ENCODE measurements at places on chromosomes 5 and 9. TPM values are rescaled to one million over a fixed set of nuclear protein-coding genes. Genes with fewer than 3 reads are reported as not detected.

- DNase-seq: no peak
Measured at GRCh38 chr9:28735738-28736342, 1162.6 kb upstream of the C9orf72 start.

IFNB1 gene
- total RNA-seq: not detected

NUDCD2 gene
- 5.1 TPM for total RNA-seq

GRCh38 chr5:59190746-59191145, 607.9 kb downstream of the RAB3C start:
- DNase-seq: no peak

DNA sequence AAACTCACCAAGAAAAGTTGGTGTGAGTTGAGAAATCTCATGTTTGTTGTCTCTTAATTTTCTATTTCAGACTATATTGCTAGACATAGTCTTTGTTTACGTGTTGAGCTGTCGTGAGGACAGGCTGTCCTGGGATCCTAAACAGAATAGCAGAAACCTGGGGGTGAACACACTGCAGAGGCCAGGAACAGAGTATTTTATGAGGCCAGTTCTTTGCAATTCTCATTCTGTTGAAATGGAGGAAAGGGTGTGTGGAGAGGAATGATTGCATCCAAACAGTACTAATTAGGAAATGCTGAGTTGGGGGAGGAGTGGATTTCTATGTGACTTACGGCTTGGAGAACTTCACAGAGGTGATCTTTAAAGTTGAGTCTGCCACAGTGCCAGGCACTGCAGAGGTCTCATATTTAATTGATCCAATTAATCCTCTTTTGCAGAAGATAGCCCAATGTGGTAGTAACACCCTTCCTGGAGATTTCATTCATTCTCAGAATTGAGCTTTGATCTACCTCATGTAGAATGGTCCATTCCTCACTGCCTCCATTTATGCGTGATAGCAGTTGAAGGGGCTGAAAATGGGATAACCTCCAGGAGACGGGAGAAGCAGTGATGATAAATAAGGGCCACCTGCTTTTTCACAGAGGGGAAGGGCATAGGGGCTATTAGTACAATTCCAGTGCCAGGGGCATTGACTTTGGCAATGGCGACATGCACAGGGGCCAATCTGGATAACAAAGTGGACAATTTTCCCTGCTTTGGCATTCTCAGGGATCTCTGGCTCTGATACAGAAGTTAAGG, 84.7 kb upstream of the TNFAIP8 start:
- no peak for DNase-seq

GRCh38 chr5:138685193-138685745, 68.0 kb upstream of the CTNNA1 start:
- DNase-seq: no peak

GARIN3 gene
- total RNA-seq: not detected

DNA sequence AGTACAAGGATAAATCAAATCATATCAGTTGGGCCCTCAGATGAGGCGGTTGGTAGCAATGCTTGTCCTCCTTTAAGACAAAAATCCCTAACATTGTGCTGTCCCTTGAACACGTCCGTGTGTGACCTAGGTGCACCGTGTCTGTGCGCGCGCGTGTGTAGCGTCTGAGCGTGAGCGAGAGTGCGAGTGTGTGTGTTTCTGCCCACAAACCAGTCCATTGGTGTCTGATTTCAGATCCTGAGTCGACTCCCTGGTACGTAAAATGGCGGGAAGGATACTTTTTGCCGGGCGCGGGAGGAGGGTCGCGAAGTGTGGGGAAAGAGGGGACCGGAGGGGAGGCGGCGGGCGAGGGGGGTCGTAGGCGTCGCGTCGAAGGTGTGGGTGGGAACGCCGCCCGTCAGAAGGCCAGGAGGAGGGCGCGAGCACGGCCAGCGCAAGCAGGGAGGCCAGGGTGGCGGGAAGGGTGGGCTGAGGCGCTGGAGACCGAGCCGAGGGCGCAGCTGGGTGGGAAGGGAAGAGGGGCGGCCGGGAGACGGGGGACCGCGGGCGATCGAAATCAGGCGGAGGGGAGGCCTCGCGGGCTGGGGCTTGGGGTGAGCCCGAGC, 8.9 kb downstream of the OTP start:
- no peak for DNase-seq

FRMPD1 gene
- 0.46 TPM for total RNA-seq

DNA sequence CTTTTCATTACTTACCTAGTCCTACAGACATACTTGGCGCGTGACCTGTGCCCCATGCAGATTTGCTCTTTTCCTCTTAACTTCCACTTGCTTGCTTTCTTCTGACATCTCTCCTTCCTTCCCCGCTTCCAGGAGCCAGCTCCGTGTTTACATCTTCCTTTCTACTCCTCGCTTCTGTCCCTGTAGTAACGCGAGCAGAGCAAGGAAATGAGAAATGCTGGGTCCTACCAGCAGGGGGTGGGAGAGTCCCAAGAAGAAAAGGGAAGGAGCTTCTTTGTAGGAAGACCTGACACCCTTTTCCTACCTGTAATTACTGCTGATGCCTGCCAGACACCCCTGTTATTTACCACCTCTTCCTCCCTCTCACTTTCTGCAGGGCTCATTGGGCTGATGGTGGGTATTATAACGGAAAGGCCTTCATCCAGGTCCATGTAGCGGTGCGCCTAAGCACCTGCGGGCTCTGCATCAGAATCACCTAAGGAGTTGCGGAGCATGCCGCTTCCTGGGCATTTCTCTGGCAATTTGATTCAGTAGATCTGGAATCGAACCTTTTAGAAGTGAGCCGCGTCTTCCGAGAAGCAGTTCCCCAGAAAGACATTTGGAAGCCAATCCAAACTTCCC, 1260.8 kb upstream of the WWC1 start:
- DNase-seq: no peak

HNRNPH1 gene
- 145 TPM for total RNA-seq

KLHL9 gene
- total RNA-seq: 5.2 TPM

DNA sequence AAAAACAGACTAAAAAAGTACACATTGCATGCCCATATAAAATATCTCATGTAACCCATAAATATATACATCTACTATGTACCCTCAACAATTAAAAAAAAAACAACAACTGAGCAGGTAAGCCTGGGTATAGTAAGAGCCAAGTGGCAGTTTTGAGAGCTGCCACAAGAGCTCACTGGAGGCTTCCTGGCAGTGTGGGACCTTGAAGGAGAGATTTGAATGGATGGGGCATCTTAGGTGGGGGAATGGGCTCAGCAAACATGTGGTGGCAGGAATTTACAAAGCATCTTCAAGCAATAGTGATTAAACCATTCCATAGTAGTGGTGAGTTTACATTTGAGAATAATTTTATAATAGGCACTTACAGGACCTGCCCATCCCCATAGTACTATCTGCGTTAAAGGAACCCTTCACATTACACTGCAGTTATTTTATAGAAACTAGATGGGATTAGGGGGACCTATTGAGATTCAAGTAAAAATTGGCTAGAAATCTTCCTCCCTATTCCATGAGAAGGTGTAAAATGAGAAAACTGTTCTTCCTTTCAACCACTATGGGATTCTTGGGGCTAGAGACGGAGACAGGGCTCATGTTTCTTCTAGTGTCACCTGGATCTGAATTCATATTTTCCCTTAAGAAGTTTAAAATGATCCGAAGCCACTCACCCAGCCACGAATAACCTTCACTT, 6.9 kb downstream of the MEGF10 start:
- no peak for DNase-seq

- no peak for DNase-seq
Measured at GRCh38 chr5:170896779-170897178, 35.0 kb downstream of the RANBP17 start.

DNA sequence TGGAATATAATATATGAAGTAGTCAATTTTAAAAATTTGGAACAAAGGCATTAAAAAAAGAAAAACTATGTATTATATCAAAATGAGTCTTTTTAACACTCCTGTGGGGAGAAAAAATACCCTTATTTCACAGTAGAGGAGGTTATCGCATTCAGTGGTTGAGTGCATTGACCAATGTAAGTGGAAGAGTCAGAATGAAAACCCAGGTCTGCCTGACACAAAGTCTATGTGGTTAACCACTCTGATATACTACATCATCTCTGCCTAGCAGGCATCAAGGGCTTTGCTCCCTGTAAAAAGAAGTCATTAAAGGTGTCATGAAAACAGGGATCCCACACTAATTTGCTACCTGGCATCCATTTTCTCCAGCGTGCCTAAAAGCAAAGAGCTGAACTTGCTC, 417.2 kb upstream of the C9orf72 start:
- no peak for DNase-seq

DNA sequence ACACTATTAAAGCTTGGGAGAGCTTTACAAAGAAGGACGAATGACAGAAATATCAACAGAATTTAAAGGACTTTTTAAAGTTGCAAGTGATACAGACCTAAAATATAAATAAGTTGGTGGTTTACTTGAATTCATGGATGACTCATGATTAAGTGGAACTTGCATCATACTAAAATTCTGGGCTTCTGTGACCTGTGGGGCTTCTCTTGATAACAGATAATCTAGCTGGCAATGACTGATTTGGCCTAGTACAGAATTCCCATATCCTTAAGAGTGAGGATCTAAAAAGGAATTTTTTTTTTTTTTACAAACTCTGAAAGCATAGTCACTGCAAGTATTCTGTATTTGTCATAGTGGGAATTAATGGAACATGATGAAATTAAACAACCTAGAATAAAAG, 543.7 kb upstream of the SGCD start:
- no peak for DNase-seq

DNA sequence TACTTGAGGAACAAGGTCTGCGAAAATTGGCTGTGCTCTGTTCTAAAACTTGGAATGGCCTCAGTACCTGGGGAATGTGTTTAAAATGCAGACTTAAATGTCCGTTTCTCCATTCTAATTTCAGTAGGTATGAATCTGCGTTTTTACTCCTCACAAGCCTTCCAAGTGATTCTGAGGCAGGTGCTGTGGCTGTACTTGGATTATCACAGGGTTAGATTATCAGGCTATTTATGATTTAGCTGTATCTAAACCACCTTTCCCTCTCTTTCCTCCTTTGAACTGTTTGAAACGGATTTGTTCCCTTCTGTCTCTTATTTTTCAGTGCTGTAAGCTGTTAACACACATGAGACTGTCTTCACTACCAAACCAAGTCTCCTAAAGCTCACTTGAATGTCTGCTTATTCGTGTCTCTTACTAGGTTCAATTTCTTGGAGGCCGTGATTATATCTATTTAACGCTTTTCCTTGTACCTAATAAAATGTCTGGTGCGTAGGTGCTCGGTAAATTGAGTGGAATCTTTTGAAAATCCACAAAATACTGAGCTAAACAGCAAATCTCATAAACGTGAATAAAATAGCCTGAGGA, 714 bp upstream of the CETN3 start:
- no peak for DNase-seq

CFAP90 gene
- total RNA-seq: not detected

OLFM1 gene
- total RNA-seq: 8.5 TPM

SLCO6A1 gene
- not detected for total RNA-seq

DNA sequence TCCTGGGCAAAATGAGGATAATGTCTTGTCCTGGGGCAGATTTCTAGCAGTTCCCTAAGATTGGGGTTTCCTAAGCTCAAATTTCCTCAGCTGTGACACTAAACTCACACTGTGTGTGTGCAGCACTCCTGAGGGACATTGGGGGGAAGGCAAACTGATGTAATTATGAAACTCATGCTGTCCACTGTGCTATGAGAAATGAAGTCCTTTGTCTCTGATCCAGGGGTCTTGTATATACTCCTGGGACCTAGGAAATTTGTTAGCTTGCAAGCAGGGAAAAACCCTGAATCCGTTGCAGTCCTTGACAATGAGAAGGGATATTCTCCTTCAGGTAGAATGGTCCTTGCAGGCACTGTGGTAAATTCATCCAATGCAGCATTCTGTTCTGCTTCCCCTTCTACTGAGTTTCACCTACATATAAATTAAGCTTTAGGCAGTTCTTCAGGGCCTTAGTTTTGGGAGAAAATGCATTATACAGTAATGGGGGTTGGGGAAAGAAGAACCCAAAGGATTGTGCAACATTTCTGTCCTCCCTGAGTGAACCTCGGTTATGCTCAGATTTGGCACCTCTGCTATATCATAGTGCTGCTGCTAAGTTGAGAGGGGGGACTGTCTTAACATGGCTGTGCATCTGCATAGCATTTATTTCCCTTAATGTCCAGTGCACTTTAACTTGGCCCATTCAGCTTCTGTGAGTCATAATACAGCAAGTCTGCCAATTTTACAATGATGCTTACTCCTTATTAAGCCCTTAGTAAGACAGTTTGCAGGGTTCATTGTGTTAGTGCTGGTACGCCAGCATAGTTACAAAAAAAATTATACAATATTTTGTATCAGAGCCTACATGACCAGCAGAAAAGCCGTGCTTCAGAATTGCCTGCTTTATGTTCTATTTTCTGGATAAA, 80.2 kb downstream of the PJA2 start:
- DNase-seq: no peak

- no peak for DNase-seq
Measured at GRCh38 chr9:22116758-22117157, 107.7 kb upstream of the CDKN2B start.

DNA sequence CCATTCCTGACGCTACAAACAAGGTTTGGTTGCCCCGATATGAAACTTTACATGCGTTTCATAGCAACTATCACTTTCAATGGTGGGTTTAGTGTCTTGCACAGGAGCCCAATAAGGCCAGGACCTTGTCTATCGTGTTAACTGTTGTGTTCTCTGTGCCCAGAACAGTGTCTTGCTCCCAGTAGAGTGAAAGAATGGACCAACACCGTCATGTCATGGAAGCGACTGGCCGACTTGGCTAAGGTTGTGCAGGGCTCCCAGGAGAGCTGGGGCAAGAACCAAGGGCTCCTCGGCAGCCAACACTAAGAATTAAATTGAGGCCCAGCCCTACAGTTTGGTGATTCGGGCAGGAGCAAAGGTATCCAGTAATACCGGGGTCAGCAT, 498 bp upstream of the ARHGEF37 start:
- no peak for DNase-seq

SLC36A2 gene
- total RNA-seq: 15.0 TPM

DNA sequence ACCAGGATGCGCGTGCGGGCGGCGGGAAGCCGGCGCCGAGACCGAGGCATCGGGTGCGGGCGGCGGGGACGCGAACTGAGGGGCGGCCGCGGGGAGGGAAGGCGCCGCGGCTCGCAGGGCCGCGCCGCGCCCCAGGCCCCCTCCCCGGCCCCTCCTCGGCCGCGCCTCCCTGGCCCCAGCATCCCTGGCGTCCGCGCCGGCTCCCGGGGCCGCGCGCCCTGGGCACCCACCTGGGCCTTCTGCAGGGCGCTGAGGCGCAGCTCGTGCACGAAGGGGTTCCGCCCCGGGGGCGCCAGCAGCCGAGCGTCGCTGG, 324 bp downstream of the LPCAT1 start:
- no peak for DNase-seq

SLC34A3 gene
- not detected for total RNA-seq

DNA sequence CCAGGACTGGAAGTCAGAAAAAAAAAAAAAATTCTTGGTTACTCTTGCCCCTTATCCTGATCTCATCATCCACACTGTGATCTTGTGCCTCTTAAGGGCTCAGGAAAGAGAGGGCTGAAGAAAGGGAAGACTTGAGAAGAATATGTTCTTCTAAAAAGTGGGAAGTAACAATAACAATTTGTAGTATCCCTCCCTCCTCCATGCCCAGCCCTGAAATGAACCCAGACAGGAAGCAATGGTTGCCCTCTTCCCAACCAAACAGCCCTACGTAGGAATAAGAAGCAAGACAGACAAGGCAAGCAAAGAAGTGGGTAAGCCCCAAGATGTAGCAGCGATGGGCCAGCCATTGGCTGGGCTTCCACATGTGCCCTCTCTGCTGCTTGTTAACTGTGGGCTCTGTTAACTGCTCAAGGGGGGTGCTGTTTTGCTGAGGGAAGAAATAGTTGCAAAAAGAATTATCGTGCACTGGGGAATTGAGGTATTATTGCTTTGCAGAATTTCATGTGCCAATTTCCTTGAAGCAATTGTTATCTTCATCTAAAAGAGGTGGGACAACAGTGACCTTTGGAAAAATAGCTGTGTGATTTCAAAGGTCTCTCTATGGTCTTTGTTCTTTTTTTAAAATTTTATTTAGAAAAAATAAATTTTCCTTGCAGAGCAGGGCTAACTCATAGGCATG, 146.6 kb upstream of the PCA3 start:
- no peak for DNase-seq

Data from gastrocnemius medialis (tissue), 4 donors.